ENCODE measurements at places on chromosomes 2 and 18.
A peak's percentile ranks its signal among the peaks of the same experiment; 100 is the strongest.

DNA sequence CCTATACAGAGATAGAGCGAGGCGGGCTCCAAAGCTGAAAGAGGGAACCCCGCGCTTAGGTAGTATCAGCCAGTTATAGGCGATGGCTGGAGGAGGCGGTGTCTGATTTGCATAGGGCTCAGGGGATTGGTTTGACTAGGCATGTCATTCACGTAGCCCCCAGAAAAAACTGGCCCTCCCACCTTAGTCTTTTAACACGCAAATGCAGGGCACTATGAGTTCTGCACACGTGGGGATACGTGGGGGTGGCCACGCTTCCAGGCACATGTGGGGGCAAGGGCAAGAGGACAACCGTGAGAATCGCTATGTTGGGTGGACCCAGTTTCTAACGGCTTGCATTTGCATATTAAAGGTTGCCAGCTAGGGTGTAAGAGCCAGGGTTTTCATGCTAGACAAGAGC is 56.7 kb upstream of the MSTN start:
- no peak for DNase-seq

DNA sequence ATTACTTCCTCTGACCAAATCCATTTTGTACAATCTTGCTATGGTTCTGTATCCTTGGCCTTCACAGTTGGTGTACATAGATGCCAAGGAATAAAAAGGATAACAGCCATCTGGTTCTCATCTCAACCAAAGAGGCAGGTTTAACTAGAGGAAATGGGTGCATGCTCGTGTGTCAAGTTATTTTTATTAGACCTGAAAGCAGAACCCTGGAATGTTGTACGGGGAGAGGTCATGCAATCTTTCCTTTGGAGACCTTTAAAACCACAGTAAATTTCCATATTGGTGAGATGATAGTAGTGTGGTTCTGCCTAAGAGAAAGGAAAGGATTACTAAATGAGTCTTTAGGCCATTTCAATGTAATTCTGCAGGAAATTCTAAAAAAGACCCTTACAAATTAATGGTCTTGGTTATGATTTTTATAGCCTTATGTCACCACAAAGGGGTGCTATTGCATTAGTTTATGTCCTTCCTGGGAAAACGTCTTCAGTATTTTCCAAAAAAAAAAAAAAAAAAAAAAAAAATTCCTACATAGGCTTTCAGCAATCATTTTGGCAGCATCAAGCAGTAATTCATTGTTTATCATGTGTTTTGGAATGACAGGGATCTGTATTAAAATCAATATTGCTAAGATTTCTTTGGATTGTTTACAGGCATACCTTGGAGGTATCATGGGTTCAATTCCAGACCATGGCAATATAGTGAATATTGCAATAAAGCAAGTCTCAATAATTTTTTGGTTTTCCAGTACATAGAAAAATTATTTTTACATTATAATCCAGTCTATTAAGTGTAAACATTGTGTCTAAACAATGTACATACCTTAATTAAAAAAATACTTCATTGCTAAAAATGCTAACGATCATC is 270.8 kb downstream of the NYAP2 start:
- DNase-seq, result peak; percentile 68

- DNase-seq, result no peak
These were observed 43.3 kb downstream of the FSHR start for GRCh38 chr2:49111006-49111405.

- no peak for DNase-seq
These were observed 6.2 kb downstream of the PELI1 start for GRCh38 chr2:64137996-64138395.

- no peak for DNase-seq
These were observed 287.7 kb downstream of the PIK3C3 start for GRCh38 chr18:42242758-42243157.

DNA sequence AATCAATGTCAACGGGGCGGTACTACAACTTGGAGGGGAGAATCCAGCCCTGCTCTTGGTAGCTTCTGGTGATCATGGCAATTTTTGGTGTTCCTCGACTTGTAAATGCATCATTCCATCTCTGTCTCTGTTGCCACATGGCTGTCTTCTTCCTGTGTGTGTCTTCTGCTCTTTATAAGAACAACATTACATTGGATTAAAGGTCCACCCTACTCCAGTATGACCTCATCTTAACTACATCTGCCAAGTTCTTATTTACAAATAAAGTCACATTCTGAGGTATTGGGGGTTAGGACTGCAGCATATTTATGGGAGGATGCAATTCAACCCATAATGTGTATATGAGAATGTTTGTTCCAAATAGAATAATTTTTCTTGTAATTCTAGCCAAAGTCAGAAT is 28.8 kb upstream of the FIGN start:
- no peak for DNase-seq

DNA sequence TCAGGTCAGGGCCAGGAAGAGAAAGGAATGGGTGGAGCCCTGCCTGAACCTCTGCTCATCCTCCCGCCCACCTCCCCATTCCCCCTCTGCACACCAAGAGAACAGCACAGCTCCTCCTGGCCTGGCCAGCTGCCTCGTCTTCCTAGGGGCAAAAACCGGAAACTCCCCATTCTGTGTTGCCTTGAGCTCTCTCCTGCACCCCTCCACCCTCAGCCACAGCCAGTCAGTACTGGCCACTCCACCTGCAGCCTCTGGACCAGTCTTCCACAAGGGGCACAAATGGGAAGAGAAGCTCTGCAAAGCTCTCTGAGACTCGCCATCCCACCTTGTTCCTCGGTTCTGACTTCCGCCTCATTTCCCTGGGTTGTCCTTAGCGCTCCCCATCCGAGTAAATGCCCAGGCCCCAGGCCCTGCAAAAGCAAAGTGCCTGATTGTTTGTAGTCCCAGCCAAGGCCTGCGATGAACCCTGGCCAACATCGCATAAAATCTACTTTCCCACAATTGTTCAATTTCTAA is 39.3 kb upstream of the SLC35G4 start:
- no peak for DNase-seq

DNA sequence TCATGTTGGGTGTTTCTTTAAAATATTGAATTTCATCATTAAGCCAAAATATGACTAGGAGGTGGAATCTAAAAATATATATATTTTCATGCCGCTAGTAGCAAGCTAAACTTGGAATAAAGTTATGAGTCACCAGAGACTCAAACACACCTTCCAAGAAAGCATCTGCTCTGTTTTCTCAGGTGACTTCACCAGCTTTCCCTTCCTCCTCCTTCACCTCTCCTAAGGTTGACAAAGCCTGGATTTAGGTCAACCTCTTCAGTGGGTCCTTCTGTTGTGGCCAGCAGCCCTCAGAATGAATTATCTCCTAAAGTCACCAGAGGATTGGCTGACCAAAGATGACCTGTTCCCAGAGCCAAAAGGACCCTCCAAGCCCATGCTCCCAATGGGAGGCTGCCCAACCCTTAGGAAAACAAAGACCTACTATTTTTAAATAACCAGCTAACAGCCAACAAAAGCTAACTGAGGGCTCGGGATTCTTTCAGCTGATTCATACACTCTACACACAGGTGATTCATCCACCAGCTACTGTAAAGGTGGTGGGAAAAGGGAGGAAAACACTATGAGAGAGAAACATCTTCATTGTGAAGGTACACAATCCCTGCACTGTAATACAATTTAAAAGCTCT is 113.9 kb downstream of the MYO5B start:
- DNase-seq, result no peak

- no peak for DNase-seq
These were observed 48.1 kb upstream of the SMAD2 start for GRCh38 chr18:47978603-47979002.

- DNase-seq, result no peak
These were observed 362.8 kb downstream of the DPP10 start for GRCh38 chr2:114805195-114805594.

- DNase-seq, result no peak
These were observed 34.8 kb downstream of the MYO3B start for GRCh38 chr2:170212625-170213280.

DNA sequence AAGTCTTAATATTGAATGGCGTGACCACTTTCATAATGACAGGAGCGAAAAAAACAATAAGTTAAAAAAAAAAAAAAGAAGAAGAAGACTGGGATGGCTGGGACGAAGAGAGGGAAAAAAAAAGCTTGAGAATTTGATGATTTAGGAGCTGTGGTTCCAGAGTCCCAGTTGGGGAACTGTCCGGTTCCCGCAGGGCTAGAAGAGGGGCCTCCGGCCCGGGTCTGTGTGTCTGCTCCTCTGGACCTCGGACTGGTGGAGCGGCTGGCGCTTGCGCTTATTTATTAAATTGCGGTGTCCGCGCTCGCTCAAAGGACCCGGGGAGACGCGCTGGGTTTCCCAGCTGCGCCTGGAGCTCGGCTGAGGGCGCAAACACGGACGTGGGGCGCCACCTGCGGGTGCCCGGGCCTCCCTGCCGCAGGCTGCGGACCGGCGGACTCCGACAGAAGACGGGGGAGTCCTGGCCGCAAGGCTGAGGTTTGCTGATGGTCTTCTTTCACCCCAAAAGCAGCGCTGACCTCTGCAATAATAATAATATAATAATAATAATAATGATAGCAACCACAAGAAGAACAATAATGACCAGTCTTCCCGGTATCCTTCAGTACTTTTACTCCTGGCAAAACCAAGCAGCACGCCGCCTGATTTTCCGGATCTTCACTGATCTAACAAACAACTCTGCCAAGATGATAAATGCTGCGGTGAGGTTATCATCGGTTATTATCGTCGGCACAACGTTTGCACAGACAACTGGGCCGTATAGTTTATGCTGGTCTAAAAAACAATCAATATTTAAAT is at the start of gene CBLN2:
TSS of gene CBLN2 (minus strand) at position 251 of the 795 bp plus-strand sequence. CDS start 2,182 bp downstream, outside the sequence.
- DNase-seq, result peak; percentile 76

DNA sequence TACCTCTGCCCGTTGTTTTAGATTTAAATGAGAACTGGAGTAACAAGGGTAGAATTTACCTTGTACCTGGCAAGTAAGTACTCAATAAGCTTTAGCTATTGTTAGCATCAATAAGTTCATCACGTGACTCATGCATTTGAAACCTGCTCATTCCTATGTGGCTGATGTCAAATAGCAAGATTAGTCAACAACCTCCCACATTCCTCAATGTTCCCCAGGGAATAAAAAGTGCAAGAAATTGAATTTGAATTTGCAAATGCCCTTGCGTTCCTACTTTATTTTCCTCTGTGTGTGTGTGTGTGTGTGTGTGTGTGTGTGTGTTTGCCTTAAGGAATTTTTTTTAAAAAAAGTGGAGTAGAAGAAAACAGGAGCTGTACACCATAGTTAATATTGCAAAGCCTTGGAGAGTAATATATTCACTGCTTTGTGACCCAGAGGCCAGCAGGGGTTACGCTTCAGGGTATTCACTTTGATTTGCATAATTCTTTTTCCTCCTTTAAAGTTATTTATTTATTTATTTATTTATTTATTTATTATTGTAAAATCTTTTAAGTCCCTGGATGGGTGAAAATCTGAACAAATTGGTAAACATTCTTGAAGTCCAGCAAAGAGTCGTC is 43.9 kb upstream of the DNAH7 start:
- DNase-seq, result peak; percentile 84

- peak; percentile 79 for DNase-seq
These were observed 16.9 kb downstream of the STEAP3 start for GRCh38 chr2:119240311-119241204.

GRCh38 chr2:237972211-237972610 is 5.4 kb downstream of the UBE2F start:
- DNase-seq, result no peak

GRCh38 chr2:5698134-5698533 is 6.0 kb downstream of the SOX11 start:
- no peak for DNase-seq

- DNase-seq, result no peak
These were observed 160.5 kb downstream of the GALNT13 start for GRCh38 chr2:154032220-154032619.

GRCh38 chr2:218282173-218282991 is 9.9 kb downstream of the TMBIM1 start:
- DNase-seq, result peak; percentile 27

DNA sequence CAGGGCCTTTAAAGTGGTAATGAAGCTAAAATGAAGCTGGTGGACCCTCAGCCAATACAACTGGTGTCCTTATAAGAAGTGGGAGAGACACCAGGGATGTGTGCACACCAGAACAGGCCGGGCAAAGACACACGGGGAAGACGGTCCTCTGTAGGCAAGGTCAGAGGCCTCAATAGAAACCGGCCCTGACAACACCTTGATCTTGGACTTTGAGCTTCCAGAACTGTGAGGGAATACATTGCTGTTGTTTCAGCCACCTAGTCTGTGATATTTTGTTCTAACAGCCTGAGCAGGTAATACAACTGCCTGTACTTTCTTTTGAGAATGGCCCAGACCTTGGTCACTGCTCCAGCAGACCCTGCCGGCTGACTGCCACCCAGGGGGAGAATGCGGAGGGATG is 65.6 kb upstream of the FZD7 start:
- DNase-seq, result no peak

DNA sequence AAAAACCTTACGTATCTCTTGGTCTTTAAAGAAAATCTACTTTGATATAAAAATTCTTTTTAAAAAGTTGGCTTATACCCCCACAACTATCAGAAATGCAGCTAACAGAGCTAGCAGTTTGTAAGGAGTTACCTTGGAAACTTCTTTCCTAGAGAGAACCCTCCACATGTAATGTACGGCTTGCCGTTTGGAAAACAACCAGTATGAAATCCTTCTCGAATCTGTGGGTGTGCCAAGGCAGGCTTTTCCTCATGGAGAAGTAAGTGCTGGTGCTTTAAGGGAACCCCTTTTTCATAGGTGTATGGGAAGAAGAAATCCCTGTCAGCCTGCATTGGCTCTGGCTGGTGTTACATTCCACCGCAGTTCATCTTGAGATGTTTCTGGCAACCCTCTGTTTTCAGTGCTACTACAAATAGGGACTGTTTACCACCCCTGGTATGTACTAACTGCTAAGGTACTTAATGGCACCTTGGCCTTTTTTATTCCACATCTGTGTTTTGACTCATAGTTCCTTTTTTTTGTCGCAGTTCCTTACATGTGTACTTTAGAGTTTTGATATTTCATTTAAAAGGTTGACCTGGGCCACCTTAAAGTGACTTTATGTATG is 248.4 kb downstream of the FHOD3 start:
- DNase-seq, result no peak

GRCh38 chr18:48095726-48096125 is 165.3 kb upstream of the SMAD2 start:
- DNase-seq, result no peak

- no peak for DNase-seq
These were observed 43.5 kb upstream of the MSH2 start for GRCh38 chr2:47359375-47359868.

GRCh38 chr2:181658444-181658843 is 1.5 kb upstream of the CERKL start:
- no peak for DNase-seq

DNA sequence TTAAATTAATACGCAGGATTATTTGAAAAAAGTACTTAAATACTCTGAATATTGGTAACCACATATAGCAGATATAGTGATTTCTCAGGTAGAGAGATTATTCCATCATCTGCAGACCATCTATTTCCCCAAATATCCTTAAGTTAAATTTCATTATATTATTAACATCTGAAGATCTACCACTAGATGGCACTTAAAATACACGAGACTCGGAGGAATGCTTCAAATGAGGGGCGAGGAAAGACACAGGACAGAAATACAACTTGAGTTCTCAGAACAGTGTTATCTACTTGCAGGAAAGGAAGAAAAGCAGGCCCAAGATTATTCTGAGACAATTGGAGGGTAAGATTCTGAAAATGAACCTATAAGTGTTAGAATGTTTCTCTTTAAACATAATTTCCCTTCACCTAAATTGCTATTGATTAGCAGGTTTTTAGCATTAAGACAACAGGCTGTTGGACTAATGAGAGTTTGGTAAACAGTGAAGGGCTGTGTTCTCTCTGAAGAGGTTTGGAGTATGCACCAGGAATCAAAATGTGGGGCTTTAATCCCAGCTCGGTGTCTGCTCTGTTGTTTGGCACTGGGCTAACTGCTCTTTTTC is 76.9 kb upstream of the GCFC2 start:
- peak; percentile 39 for DNase-seq
